ENCODE measurements at places on chromosomes 3 and 15.

- no peak for DNase-seq
These were observed 73.6 kb downstream of the TFG start for GRCh38 chr3:100782906-100783305.

DNA sequence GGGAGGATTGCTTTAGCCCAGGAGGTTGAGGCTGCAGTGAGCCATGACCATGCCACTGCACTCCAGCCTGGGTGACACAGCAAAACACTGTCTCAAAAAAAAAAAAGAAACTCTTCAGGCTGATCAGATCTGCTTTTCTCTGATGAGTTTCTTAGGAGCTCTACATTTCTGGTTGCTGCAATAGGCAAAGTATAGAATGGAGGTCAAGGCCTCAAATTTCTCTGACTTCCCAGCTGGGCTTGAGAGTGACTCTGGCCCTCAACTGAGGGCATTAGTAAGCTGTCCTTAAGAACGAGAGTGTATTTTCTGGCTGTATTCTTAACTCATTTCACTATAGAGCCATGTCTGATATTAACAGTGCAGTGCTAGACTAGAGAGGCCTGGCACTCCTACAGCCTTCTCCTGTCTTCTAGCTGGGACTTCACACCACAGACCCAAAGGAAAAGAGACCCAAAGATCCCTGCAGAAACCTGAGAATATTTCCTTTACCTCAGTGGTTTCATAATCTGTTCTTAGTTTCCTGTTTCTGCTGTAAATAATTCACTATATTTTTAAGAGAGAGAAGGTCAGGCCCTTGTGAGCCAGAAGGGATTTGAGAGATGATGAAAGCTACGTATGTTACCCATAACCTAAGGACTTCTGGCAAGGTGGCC is 2.0 kb upstream of the NR1I2 start:
- DNase-seq: peak; percentile 43

- no peak for DNase-seq
These were observed 168.8 kb upstream of the TLE3 start for GRCh38 chr15:70266412-70267121.

GRCh38 chr3:10193692-10194327 is 29.1 kb downstream of the IRAK2 start:
- DNase-seq: no peak

- no peak for DNase-seq
These were observed 191.7 kb downstream of the ATP8B4 start for GRCh38 chr15:49927189-49927861.

GRCh38 chr3:74107451-74107850 is 482.7 kb upstream of the PDZRN3 start:
- no peak for DNase-seq

DNA sequence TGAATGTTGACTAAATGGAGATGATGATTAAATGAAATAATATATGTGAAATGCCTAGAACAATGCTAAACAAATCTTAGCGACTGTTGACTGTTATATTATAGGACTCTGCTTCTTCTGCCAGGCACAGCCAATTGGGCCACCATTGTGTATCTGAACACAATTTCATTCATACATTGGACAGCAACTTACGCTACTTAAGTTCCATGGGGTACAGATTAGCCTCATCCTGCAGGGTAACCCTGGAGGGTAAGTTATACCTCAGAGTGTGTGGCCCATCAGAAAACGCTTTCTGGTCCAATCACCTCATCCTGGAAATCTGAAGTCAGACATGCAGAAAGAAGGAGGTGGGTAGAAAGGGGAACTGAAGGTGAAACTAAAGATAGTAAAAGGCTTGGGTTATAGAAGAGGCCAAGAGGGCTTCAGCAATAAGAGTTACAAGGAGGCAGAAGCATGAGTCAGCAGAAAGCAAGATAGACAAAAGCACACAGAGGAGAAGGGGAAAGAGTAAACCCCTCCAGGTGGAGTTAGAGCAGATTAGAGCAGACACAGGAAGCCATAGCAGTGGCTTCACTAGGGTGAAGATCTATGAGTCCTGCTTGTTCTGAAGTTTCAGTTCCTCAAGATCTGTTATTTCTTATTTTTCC is 119.3 kb upstream of the SLC24A5 start:
- DNase-seq: peak; percentile 56

- DNase-seq: no peak
These were observed 6.4 kb upstream of the CAPN7 start for GRCh38 chr3:15199493-15200105.

DNA sequence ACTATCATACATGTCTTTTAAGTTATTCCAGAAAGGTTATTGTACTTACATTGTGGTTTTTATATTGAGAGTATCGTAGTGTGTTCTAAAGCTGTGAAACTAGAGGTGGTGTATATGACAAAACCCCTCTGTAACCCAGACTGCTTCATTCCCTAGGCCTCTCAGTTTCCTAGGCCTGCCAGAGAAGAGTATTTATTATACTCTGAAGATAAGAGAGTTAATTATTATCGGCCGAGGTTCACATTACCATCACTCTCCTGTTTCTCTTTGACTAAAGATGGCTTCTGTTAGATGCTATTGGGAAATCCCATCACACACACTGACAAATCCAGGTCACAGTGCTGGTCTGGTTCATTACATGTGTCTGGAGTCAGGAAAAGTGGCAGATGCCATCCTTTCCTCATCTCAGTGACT is 20.5 kb downstream of the EXOSC7 start:
- no peak for DNase-seq

DNA sequence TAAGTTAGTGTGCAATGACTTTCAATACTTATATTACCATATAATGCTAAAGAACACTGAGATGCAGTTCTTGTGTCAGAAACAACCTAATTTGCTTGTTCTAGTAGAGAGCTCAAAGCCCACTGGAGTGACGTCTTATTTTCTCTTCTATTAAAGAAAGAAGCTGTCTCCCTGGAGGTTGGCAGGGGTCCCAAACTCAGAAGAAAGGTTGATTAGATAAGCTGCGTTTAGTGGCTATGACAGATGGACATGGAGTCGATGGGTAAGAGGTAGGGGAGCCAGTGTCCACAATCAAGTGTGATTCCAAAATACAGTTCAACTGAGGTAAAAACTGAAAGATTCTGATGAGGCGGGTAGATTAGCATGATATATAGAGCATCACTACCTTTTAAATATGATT is 363.6 kb downstream of the NLGN1 start:
- no peak for DNase-seq

DNA sequence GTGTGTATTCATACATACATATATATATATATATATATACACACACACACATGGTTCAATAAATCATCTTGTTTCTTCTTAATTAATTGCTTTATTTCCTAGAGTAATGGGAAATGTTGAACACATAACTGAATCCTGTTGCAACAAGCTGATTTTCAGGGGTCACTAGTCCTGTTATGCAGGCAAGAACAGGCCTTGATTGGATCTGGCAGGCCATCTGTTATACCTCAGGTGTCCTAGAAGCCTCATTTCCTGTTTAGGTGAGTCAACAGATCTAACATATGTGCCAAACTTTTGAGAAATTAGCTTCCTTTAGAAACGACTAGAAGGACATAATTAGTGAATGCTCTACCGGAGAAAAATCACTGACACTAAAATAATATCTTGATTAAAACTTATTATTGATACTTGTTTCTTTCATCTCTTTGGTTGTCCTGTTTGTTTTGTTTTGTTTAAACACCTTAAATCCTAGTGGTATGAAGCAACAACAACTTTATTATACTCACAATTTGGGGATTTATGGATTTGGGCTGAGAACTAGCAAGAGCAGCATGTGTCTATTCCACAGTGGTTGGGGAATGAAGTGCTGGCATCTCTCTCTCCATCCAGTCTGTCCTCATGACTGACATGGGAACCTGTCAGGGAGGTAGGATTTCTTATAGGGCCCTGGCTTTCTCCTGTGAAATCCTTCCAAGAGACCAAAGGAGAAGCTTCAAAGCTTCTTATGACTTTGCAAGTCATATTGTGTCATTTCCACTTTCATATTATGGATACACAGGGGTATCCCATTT is 552.6 kb downstream of the NSUN3 start:
- no peak for DNase-seq

DNA sequence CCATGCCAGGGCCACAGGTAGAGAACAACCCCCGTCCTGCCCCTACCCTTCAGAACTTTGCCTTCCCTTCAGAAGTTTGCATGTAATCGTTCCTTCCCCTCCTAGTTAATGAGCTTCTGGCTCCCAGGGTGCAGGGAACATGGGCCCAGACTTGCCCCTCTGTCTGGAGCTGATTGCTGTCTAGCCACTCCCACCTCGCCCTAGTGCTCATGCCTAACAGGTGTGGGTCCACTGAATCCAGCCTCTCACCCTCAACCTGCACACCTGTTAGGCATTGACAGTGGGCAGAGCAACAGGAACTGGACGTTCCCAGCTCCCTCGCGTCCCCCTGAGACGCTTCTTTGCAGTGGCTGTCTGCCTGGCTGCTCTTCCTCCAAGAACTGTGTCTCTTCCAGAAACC is 40.3 kb downstream of the WNT5A start:
- no peak for DNase-seq

- no peak for DNase-seq
These were observed at the start of gene CHRD for GRCh38 chr3:184379358-184380184. Gene CHRD, plus strand, starts transcription at chr3:184380054. Its CDS starts 265 bp downstream, at chr3:184380319.

- DNase-seq: no peak
These were observed 56.4 kb downstream of the PLAAT1 start for GRCh38 chr3:193297421-193297820.

DNA sequence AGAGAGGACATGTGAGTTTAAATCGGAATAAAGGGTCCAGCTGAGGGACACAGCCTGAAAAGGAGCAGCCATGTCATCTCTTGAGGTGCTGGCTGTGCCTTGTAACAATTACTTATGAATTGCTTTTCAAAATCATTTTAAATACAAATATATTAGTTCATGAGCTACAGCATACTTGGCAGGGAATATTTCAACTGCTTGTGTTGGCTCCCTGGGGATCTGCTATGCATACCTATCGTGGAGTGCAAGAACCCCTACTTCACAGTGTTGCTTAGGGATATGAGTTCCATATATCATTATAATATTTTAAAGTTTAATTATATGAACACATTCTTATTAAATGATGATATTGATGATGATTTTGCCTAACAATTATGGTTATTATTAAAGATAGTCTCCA is 19.1 kb upstream of the P2RY14 start:
- DNase-seq: no peak

DNA sequence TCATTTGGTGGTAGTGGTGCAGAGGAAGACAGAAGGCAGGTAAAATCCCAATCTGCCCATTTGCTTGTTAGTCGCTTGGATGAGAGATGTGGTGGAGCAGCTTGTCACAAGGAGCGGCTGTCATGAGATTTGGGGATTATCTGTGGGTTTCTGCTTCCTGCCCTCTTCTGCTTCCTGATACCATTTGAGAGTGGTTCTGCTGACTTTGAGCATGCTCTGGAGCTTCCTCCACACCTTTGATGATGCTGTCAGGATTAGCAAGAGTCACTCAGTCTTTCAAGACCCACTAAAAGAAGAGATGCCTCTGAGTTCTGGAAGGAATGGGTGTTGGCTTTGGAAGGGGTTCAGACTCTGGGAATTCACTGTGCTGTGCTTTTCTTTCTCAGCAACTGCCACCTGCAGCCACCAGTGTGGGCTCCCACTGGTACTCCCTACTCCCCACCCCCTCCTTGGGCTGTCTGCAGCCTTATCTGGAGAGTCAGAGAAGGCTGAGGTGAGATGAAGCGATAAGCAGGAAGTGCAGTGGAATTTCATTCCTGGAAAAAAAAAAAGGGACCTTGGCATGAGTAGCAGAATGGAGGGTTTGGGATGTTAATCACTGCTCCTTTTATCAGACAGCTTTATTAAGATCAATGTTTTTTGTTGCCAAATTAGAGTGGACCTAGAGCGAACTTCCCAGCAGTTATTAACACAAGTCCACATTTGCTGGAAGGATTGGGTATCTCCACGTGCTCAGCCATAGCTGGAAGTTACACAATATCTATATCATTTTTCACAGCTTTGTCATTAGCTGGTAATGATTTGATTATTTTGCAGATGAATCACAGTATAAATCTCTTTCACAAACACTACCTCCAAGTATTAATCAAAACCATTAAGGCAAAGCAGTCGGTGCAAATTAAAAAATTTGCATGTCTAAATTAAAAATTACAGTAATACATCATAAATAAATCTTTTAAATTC is 233.0 kb upstream of the SATB1 start:
- DNase-seq: no peak

GRCh38 chr15:27638958-27639357 is 460.2 kb downstream of the OCA2 start:
- DNase-seq: no peak

DNA sequence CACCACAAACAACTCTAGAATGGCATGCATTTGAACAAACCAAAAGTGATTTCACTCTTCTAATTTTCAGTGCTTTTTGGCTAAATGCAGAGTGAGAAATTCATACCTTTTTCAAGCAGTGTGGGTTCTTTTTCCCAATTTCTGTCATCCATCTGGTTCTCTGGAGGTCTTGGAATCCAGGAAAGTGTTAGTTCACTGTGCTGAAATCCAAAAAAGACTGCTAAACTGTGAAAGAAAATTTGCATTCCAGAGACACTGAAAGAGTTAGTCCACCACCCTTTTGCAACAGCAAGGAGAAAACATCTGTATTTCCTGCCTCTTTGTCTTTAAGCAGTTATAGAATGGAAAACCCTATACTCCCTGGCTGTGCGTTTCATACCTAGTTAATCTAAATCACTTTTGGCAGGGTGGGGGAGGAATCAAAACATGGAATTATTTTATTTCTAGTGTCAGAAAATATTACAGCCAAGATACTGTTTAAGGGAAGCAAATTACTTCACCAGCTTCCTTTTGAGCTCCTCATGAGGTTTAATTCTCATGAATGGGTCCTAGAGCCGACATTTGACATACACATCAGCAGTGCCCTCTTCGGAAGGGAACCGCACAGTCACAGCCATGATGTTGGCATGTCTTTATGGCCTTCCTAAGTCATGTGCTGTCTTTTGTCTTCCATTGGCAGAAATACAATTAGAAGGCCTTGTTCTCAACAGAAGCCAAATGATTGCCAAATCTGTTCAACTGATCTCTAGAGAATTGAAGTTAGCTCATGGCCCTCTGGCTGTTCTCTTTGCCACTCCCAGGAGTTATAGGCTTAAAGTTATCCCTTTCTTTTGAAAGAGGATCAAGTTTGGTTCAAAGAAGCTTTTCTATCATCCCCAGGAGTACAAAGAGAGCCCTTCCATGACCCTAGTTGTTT is 317.7 kb upstream of the TPRG1 start:
- no peak for DNase-seq

DNA sequence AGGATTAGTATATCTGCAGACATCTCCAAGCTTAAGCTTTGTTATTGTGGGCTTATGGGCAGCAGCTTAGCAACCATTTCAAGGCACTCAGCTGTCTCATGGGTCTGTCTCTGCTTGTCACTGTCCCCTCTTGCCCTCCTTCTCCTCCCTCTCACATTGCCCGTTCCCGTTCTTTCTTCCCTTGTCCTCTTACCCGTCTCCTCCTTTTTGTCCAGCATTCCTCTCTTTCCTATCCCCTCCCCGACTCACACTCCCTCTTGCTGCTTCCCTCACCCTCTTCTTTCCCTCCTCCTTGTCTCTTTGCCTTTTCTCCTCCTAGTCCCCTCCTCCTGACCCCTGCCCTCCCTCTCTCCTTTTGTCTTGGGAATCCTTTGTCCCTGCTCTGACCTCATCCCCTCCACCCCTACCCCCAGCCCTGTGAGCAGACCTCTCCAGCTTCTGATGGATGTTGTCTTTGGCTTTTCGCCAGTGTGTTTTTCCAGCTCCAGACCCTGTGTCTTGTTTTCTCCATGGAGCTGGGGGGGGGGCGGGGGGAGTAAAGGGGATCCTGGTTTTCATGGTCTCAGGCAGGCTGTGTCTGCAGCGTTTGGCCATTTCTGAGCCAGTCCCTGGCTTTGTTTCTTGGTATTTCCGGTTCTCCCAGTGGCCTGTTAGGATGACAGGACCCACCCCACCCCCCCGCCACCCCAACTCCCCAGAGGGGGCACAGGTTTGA is 47.9 kb upstream of the TRAK1 start:
- DNase-seq: no peak

GRCh38 chr3:62982795-62983455 is 107.7 kb upstream of the CADPS start:
- no peak for DNase-seq
